ENCODE measurements at places on chromosomes 6 and 20.

DNA sequence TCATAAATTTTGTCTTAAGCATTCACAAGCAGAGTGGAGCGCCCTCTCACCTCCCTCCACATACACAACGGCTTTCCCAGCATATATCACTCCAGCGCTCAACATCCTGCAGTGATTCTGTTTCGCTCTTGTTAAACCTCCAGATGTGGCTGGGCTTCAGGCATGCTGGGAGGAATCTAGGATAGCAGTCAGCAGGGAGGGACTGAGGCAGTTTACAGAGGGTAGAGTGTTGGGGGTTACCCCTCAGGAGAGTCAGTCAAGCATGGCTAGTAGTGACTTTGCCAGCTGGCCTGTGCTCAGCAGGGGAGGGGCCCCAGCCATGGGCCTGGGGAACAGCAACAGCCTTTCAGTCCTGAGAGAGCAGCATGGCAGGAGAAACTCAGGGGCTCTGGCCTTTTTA is 161.4 kb upstream of the FLRT3 start:
- no peak for DNase-seq

DNA sequence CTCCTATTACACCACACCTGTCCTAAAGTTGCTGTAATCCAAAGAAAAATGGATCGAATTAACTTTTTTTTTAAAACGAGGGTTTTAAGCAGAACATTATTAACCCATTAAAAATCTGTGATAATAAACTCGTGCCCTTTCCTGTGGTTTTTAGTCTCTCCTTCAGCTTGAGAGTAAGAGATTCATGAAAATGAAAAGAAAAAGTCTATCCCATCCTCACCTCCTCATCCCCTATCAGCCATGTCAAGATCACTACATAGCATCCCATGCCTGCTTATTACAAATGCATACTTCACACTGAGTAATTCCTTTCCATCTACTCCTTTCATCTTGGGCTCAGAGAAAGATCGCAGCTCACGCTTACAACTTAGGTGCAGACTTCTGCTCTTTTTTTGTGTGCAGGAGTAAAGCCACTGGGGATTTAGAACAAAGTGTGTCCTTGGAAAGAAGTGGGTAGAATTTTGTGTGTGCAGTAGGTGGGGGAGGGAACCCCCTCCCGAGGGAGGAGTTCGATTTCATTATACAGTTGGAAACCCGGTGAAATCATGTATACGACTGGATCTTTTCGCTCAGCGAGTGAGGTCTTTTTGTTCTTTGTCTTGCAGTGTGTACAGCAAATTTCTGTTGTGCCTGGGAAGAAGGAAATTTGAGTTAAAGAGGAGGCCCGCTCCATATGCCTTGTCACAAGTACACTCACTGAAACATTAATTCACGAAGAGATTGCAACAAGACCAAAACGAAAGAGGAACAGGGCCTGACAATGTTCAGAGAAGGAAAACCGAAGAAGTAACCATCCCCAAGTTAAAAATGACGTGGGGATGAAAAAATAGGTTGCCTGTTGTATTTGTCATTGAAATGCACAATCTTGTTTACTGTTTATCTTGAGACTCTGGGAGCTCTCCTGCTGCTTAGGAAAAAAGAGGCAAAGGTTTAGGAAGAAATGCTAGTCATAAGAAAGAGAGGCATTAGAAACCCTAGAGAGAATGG is 146.5 kb upstream of the ZNF217 start:
- DNase-seq: peak; percentile 57

DNA sequence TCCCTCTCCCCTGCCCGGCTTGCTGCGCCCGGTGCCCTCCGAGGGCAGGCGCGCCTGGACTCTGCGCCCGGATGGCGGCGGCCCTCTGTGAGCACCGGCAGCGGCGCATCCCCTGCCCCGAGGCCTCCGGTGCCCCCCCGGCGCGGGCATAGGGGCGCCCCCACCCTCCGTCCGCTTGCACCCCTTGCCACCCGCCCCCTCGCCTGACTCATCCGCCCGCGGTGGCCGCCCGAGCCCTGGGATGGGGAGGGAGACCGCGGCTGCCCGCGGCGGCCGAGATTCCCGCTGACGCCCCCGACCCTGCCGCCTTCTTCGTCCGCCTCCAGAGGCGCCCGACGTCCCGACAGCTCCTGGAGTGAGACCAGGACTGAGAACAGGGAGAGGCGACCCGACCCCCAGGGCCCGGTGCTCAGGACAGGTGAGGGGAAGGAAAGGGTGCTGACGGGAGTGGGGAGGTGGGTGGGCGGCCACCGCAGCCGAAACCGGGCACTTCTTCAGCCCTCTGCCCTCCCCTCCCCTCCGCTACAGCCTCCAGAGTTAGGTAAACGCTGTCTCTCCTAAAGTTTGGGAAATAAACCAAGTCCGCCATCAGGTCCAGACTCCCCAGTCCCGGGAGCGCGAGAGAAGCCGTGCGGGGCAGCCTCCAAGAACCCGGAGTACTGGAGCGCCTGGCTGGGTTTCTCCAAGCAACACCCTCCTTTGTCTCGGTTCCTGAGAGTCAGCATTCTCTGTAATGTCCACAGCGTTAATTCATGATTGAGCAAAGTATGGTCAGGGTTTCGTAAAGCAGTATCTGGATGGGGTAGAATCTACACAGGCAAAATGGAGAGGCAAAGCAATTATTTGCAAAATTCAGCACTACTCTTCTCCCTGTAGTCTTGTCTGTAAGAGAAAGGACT is 539 bp downstream of the TMEM200A start:
- peak; percentile 85 for DNase-seq

DNA sequence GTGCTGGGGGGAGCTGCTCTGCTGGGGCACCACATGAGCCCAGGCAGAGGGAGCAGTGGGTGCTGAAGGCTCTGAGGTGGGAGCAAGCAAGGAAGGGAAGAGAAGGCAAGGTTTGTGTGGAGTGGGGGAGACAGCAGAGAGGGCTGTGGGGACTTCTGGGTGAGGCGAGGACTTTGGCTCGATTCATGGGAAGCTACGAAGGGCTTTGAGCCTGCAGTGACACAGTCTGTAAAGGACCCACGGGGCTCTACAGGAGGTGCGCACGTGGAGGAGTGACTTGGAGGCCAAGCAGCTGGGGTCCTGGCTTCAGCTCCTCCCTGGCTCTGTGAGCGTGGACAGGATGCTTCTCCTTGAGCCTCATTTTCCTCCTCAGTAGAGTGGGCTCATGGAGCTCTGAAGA is 29.1 kb upstream of the CSNK2A1 start:
- no peak for DNase-seq

GRCh38 chr6:125792680-125793079 is 1.9 kb downstream of the NCOA7 start:
- DNase-seq: peak; percentile 75

GRCh38 chr20:19071446-19071725 is 141.1 kb upstream of the SLC24A3 start:
- no peak for DNase-seq

GRCh38 chr6:39357998-39358686 is 35.6 kb upstream of the KCNK16 start:
- DNase-seq: peak; percentile 51

DNA sequence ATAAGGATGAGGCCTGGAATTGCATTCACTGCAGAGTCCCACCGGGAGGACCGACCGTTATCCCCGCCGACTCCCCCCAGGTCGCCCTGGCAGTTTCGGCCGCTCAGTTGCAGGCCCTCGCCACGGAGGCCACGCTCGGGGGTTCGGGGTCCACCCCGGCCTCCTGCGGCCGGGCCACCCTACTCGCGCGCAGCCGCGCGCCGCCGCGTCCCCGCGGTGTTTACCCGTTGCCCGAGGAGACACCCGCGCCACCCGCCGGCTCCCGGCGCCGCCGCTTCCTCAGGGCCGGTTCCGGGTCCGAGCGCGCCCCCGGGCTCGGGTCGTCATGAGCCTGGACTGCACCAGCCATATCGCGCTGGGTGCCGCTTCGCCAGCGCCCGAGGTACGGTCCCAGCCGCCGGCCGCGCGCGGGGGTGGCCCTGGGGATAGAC is at the start of gene CCDC170:
TSS of gene CCDC170 (plus strand) at position 214 of the 431 bp plus-strand sequence. CDS start at position 326, 112 bp downstream.
- peak; percentile 55 for DNase-seq

- DNase-seq: no peak
Measured at GRCh38 chr20:5621305-5621704, 128.9 kb upstream of the SHLD1 start.

DNA sequence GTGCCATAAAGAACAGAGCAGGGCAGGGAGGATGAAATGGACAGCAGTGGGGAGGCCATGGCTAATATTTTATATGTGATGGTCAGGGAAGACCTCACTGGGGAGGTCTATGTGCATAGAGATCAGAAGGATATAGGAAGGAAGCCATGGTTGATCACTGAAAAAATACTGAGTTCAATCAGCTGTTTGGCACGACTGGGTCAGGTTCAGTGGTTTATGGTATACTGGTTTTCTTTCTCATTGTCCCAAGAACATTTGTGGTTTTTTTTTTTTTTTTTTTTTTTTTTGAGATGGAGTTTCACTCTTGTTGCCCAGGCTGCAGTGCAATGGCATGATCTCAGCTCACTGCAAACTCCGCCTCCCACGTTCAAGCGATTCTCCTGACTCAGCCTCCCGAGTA is 78.3 kb upstream of the TIAM2 start:
- DNase-seq: no peak

DNA sequence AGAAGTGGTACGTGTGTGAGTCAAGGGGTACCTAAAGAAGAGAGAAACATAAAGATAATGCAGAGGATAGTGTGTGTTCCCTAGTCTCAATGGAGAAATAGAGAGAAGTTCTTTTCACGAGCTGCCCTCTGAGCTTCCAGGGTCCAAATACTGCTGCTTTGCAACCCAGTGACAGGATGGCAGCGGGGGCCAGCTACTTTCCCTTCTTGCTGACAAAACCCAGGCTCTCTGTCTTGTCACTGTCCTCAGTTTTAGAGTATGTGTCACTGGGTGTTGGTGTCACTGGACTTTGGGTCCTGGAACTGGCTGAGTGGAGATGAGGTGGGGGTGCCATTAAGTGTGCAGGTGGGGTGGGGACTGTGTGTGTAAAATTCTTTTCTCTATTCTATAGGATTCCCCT is 265.6 kb downstream of the CDC5L start:
- no peak for DNase-seq
